Breast epithelium (tissue), 4 donors: ENCODE measurements at places on chromosomes 4 and X. TPM values are rescaled to one million over a fixed set of nuclear protein-coding genes. Genes with fewer than 3 reads are reported as not detected.

Gene AWAT2
- total RNA-seq, result not detected

Gene NLRP2B
- 0.66 TPM for total RNA-seq

Gene HMX1
- not detected for total RNA-seq

Gene CYTL1
- 0.66 TPM for total RNA-seq

Gene POU3F4
- not detected for total RNA-seq

Gene PAGE2
- not detected for total RNA-seq
